ENCODE measurements at places on chromosomes 13 and 19.

DNA sequence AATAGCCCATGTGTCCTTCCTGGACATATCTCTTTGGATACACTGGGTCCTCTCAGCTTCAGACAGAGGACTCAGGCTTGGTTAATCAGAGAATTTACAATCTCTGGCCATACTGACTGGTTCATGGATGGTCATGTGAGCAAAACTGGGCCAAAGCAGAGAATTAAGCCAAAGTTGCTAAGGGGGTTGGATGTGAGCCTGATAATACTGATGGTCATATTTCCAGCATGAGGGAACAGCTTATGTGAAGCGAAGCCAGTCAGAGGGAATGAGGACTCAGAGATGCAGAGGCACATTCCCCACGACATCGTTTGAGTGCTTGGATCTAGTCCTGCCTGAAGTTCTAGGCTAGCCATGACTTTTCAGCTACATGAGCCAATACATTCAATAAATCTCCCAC, 22.0 kb upstream of the LRRC4B start:
- DNase-seq: no peak

GRCh38 chr13:30141775-30142485, 165.4 kb downstream of the KATNAL1 start:
- DNase-seq: no peak

DNA sequence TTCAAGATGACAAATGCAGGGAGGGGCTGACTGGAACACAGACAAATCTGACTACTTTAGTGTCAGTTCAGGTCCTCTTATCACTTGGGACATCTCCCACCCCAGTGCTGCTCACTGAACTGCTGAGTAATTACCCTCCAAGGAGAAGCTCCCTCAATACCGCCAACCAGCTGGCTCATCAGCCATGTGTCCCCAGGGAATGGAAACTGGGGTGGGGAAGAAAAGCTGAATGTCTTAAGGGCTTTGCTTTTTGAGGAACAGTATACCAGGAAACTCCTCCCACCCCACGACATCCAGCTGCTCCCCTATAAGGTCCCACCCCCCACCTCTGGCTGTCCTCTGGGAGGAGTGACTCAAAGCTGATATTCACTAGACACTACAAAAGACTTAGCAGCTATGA, 2.0 kb downstream of the ZNF823 start:
- no peak for DNase-seq

DNA sequence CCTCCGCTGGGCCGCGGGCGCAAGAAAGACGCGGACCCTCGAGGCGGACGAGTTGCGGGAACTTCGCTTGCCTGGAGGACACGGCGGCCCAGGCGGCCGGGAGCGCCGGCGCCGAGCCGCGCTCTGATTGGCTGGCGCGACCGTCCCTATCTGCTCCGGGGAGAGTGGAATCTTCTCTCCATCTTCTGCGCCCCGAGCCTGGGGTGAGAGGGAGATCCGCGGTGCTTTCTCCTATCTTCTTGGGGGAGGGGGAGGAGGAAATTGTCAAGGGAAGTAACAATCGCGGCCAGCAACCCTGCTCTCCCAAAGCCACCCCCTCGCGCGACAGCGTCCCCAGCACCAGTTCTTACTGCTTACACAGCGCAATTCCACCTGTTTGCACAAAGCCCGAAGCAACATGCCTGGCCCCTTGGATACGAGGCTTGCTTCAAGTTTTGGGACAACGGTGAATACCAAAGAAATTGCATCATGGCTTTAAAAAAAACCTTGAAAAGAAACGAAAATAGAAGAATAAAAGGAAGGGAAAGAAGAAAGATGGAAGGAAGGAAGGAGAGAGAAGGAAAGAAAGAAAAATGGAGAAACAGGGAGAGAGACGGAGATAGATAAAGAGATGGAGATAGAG, 4.8 kb downstream of the SOX21 start:
- no peak for DNase-seq

GRCh38 chr19:6766357-6767080, 716 bp downstream of the SH2D3A start:
- no peak for DNase-seq

GRCh38 chr13:45209229-45209628, 8.4 kb upstream of the KCTD4 start:
- DNase-seq: no peak

DNA sequence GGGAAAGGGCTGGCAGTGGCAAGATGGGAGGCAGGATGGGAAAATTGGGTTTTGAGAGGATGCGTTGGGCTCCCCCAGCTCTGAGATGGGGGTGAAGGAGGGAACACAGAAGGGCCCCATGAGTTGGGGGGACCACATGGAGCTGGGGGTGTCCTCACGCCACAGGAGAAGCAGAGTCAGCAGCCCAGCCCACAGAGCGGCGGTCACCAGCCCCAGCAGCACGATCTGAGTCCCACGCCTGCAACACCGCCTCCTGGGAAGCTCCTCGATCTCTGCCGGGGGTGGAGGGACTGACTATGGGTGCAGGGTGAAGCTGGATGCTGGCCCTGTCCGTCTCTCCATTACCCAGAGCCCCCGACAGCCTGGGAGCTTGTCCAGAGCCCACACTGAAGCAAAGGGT, 3.3 kb downstream of the FCER2 start:
- DNase-seq: no peak
